ENCODE measurements at places on chromosomes 3 and 15. TPM values are rescaled to one million over a fixed set of nuclear protein-coding genes. Genes with fewer than 3 reads are reported as not detected.

The SERPINI2 gene
- total RNA-seq = 0.25 TPM

The CDHR4 gene
- total RNA-seq = 0.50 TPM

DNA sequence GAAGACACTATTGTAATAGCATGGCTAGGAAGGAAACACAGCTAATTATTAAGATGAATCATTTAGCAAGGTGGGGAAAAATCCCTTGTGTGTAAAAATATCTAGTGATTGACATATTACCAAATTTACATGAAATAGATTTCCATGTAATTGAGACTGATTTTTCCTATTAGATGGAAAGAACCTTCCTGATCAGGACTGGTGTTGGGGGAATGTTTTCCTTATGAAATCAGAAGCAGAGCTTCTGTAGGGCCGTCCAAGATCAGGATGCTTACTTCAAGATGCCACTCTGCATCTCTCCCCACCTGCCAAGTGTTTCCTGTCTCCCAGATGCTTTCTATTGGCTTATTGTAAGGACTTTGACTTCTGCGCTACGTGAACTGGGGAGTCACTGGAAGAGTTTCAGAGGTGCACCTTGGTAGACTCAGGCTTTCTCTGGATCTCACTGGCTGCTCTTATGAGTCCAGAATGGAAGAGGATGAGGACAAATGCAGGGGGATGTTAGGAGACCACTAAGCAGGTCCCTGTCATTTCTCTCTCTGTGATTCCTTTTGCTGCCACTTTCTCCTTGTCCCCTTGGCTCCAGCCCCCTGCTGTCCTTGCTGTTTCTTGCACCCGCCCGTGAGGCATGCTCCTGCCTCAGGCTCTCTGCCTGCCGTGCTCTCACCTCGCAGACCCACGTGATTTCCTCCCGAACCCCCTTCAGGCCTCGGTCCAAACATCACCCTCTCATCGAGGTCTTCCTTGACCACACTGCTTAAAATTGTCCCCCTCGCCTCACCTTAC, 30.1 kb downstream of the BTD start:
- H3K27ac ChIP-seq = peak overlapping the region; percentile 54
- H3K4me3 ChIP-seq = no peak overlapping the region
- H3K4me1 ChIP-seq = peaks cover 47% of the 10 kb centered on the region
- no peaks in the 10 kb centered on the region for H3K27me3 ChIP-seq
- no peaks in the 10 kb centered on the region for H3K36me3 ChIP-seq

GRCh38 chr3:69240651-69241568, 118.5 kb upstream of the LMOD3 start:
- H3K27ac ChIP-seq = no peak overlapping the region
- H3K36me3 ChIP-seq = no peaks in the 10 kb centered on the region
- no peaks in the 10 kb centered on the region for H3K27me3 ChIP-seq
- no peak for DNase-seq

GRCh38 chr3:134406331-134407238, 32.3 kb upstream of the AMOTL2 start:
- DNase-seq = peak; percentile 50
- H3K4me1 ChIP-seq = peaks cover 16% of the 10 kb centered on the region

- no peaks in the 10 kb centered on the region for H3K27me3 ChIP-seq
- peaks cover 3% of the 10 kb centered on the region for H3K36me3 ChIP-seq
- H3K27ac ChIP-seq = no peak overlapping the region
- no peak overlapping the region for H3K4me3 ChIP-seq
Observed at GRCh38 chr3:136630915-136631314, 121.3 kb downstream of the STAG1 start.

- no peaks in the 10 kb centered on the region for H3K4me1 ChIP-seq
- H3K4me3 ChIP-seq = no peak overlapping the region
- no peaks in the 10 kb centered on the region for H3K27me3 ChIP-seq
- no peak overlapping the region for H3K27ac ChIP-seq
- no peak for DNase-seq
Observed at GRCh38 chr3:166013073-166013679, 176.0 kb upstream of the BCHE start.

- H3K36me3 ChIP-seq = no peaks in the 10 kb centered on the region
- no peak overlapping the region for H3K4me3 ChIP-seq
- H3K27me3 ChIP-seq = no peaks in the 10 kb centered on the region
- DNase-seq = no peak
- no peak overlapping the region for H3K27ac ChIP-seq
- no peaks in the 10 kb centered on the region for H3K4me1 ChIP-seq
Observed at GRCh38 chr3:148750296-148750695, 52.6 kb downstream of the AGTR1 start.

DNA sequence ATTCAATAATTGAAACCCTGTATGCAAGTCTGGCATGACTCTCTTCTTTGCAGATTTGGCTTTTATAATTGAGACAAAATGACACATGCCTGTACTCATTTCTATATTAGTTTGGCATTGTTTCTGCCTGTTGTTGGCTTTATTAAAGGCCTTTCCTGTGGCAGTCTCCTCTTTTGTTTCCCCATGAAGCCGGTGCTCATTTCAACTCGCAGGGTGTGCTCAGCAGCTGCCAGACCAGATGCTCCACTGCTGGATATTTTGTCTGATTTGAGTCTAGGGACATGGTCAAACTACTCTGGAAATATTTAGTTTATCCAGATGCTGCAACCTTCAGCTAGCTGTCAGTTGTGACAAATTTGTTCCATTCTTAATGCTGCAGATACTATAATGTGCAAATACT, 445.3 kb downstream of the NAALADL2 start:
- no peaks in the 10 kb centered on the region for H3K27me3 ChIP-seq
- no peak for DNase-seq
- H3K36me3 ChIP-seq = no peaks in the 10 kb centered on the region
- H3K4me3 ChIP-seq = no peak overlapping the region

All from H1 (cell line).